ENCODE measurements at places on chromosomes 12 and 14.
A peak's percentile ranks its signal among the peaks of the same experiment; 100 is the strongest.

- no peak for DNase-seq
Measured at GRCh38 chr14:56274556-56274955, 156.3 kb downstream of the PELI2 start.

GRCh38 chr12:124507188-124508109 is 60.0 kb downstream of the NCOR2 start:
- DNase-seq, result no peak

- DNase-seq, result no peak
Measured at GRCh38 chr12:24991209-24992049, 42.5 kb upstream of the BCAT1 start.

DNA sequence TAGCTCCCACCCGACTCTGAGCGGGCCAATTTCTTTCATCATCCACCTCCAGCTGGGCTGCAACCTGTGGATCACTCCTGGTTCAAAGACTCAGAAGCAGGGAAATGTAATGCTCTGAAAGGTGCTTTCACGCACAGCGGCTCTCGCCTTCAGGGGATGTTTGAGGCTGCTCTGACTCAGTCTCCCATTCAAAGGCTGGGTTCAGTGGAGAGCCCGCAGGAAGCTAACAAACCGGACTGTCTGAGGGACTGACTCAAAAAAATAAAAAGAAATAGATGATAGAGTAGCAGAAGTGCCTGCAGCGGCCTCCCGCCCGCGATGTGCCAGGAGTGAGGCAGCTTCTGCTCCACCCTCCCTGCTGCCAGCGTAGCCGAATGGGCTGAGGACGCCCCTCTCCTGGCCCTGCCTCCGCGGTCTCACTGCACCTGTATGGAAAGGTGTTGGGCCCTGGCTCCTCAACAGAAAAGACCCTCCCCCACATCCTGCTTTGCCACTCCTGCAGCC is 98.0 kb downstream of the GCH1 start:
- peak; percentile 16 for DNase-seq

GRCh38 chr12:104187446-104188155 is 28.0 kb upstream of the TXNRD1 start:
- no peak for DNase-seq

GRCh38 chr14:96582995-96583394 is 80.8 kb downstream of the PAPOLA start:
- peak; percentile 4 for DNase-seq

GRCh38 chr12:46944771-46945170 is 119.0 kb upstream of the SLC38A4 start:
- no peak for DNase-seq

DNA sequence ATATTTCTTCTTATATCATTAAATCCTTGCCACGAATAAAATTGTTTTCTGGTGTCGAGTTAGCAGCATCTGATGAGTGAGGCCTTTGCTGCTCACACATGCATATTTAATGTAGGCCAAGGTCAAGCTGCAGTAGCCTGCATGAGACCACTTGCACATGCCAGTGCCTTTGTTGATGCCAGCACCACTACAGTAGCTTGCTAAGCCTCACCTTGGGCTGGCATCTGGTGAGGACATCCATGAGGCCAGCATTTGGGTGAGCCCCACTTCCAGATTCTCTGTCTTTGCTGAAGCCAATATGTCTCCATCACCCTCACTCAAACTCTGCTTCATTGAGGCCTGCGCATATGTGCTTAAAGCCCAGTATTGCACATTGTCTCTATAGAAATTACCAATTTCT is 8.0 kb downstream of the CCDC59 start:
- DNase-seq, result no peak

DNA sequence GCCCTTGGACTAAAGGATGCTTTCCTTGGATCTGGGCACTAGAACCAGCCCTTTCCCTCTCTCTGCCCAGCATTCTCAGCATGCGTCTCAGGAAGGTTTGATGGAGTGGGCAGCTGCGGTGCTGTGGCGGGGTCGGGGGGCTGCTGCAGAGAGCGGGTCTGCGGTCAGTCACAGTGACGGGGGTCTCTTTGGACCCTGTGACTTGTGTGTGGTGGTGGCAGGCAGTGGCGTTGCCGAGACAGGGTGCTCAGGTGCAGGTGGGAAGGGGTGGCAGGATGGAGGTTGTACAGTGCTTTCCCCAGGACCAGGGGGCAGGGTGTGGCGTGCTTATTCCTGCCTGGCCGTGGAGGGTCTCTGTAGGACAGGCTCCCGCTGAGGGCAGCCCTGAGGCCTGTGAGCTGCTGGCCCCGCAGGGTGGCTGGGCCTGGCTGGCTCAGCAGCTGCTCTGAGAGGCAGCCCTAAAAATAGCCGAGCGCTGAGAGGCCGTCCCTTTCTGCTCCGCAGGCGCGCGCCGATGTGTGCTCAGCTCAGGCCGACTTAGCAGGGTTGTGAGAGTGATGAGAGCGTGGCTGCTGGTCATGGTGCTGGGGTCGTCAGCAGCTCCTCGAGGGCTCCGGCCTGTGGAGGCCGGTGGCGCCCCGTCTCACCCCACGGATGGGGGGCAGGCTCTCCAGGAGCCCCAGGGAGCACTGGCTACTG is 9.7 kb downstream of the PACS2 start:
- DNase-seq, result no peak

GRCh38 chr12:17992002-17992656 is 97.9 kb downstream of the RERGL start:
- no peak for DNase-seq

DNA sequence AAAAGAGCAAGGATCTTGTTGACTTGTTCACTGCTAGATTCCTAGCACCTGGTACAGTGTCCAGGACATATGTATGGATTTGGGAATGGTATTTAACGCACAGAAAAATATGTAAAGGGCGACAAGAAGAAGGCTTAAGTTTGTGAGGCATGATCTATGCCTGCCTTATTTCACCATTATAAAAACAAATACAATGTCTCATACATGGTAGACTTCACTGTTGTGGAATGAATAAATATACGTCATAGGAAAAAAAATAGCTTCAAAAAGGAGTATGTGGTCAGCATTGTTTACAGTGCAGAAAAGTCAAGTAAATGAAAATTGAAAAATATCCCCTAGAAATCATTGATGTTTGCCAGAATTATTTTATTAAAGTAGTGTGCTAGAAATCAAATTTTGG is 30.0 kb downstream of the HCFC2 start:
- DNase-seq, result no peak

DNA sequence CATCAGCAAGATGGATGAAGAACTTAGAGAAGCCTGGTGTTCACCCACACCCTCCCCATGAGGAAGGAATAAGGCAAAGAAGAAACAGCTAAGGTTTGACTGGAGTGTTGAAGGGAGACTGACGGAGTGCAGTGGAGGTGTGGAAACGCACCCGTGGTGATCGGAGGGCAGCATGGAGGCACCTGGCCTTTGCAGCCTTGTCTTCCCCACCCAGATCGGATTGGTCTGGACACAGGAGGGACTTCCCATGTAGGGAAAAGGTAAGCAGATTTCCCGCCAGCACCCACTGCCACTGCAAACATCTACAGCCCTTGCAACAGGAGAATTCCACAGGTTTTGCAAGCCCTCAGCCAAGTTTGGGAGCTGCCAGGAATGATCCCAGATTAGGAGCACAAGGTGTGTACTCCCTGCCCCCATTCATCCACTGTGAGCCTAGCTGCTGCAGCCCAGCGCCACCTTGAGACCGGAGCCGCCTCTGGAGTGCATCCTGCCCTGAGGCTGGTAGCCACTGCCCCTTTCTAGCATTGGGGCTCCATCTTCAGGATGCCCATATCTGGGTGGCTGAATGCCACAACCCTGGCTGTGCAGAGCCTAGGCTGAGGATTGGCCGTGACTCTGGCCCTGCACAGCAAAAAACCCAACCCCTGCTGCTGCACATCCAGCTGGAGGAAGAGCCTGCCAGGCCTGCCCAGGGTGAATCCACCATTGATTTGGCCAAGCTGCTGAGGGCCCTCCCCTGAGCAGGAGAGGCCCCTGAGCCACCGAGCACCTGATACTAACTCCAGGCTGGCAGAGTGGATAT is 411.1 kb downstream of the TMEM121 start:
- peak; percentile 14 for DNase-seq

- DNase-seq, result no peak
Measured at GRCh38 chr12:68453278-68453677, 121.1 kb upstream of the MDM1 start.

DNA sequence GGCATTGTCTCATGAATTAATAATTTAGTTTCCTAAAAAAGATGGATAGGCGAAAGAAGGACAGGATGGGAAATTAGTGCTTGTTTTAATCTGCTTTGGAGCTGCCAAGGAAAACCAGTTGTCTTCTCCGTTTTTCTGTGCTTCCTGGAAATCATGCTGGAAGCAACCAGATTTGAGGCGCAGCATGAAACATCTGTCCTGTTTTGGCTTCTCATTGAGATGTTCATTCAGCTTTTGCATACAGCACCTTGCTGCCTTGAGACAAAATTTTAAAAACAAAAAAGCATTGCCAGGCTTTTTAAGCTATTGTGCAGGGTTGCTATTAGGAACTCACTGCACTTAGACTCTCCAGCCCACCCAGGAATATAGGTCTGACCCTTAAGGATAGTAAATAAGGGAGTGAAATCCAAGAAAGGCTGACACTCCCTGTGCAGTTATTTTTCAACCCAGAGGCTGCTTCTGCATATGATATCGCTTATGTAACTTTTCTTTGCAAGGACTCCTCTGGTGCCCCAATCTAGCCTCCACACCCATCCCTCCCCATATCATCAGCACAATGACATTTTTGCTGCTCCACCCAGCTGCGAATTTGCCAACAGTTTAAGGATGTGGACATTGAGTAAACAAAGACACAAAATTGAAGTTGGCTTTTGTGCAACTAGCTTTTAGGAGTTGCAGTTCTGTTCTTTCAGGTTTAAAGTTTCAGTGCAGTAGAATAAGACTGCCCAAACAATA is 46.9 kb upstream of the MDM1 start:
- DNase-seq, result no peak

DNA sequence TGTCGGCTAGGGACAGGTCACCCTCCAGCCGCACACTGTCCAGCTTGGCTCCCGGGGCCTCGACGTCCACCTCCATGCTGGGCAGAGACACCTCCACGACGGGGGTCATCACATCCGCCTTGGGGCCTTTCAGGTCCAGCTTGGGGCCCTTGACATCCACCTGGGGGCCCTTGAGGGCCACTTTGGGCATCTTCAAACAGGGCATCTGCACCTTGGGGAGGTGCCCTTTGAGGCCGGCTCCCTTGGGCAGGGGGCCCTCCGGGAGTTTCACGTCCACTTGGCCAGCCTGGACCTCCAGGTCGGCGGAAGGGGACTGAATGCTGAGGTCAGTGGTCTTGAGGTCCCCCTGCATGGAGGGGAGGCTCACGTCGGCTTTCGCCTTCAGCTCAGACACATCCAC is 17.9 kb downstream of the PLD4 start:
- DNase-seq, result no peak

Measured in activated T-cell treated with anti-CD3 and anti-CD28 coated beads, Interleukin-2, amount 50 U/mL, for 48 hours (primary cell).